ENCODE measurements at places on chromosomes 13 and 19.

GRCh38 chr13:41962994-41963393 lies 2.1 kb upstream of the VWA8 start:
- DNase-seq, result no peak

- peak; percentile 80 for DNase-seq
Measured at GRCh38 chr13:111385183-111385857, 64.9 kb downstream of the TEX29 start.

- no peak for DNase-seq
Measured at GRCh38 chr19:772730-773436, 22.0 kb downstream of the MISP start.

GRCh38 chr13:39766464-39767158 lies 111.1 kb downstream of the COG6 start:
- no peak for DNase-seq

- DNase-seq, result no peak
Measured at GRCh38 chr19:5141129-5141849, 172.4 kb downstream of the KDM4B start.

GRCh38 chr13:73913751-73914518 lies 220.3 kb downstream of the KLF12 start:
- DNase-seq, result peak; percentile 15

DNA sequence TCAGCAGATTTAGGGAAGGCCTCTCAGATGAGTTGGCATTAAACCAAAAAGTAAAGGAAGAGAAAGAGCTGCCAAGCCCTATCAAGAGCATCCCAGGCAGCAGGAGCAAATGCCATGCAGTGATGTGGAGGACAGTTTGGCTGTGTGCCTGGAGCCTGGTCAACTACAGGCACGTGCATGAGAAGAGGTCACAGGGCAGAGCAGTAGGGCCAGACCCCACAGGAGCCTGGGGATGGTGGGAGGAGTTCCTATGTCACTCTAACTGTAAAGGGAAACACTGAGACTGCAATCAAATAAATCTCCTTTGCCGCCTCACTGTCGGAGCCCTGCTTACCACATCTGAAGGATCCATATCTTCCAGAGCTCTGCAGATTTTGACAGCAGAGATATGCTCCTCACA lies 240.5 kb downstream of the ENOX1 start:
- DNase-seq, result peak; percentile 14

DNA sequence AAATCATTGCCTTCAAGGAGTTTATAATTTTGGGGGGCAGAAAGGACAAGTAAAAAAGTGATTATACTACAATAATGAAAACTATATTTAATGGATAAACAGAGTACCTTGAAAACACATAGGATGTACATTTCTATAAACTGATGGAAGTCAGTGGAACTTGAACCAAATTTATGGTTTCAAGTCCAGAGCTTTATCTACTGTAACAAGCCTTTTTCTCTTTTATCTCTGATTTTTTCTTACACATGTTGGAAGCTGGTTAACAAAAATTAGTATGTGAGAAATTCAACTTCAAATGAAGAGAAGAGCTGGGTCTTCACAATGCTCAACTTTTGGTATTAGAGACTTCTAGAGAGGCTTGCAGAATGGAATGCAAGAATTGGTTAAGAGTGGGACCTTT lies 393.6 kb downstream of the LMO7 start:
- DNase-seq, result no peak

GRCh38 chr13:51981355-51981754 lies 29.9 kb downstream of the ATP7B start:
- no peak for DNase-seq

- DNase-seq, result peak; percentile 47
Measured at GRCh38 chr19:10269333-10270179, 1.4 kb upstream of the ICAM1 start.
